Colonic mucosa (tissue), 4 donors: ENCODE measurements at places on chromosomes 4 and X. TPM values are rescaled to one million over a fixed set of nuclear protein-coding genes. Genes with fewer than 3 reads are reported as not detected.

The GRSF1 gene
- total RNA-seq, result 91.0 TPM

The GAGE12F gene
- 0.99 TPM for total RNA-seq

The TNIP3 gene
- 1.2 TPM for total RNA-seq

The PDCL2 gene
- total RNA-seq, result not detected

The MTTP gene
- total RNA-seq, result 1.3 TPM

The DNASE1L1 gene
- total RNA-seq, result 19.1 TPM

The BGN gene
- total RNA-seq, result 11.4 TPM
